ENCODE measurements at places on chromosomes 7 and 10. TPM values are rescaled to one million over a fixed set of nuclear protein-coding genes. Genes with fewer than 3 reads are reported as not detected.

The STEAP4 gene
- 12.5 TPM for total RNA-seq

The SFTPD gene
- 12.9 TPM for total RNA-seq

The GNA12 gene
- 54.6 TPM for total RNA-seq

The PSPH gene
- total RNA-seq, result 5.9 TPM
